ENCODE measurements at places on chromosomes 12 and 14. TPM values are rescaled to one million over a fixed set of nuclear protein-coding genes. Genes with fewer than 3 reads are reported as not detected.

Gene ART4
- total RNA-seq, result 29.5 TPM

Gene CLEC1A
- 24.4 TPM for total RNA-seq

Gene RNF212B
- not detected for total RNA-seq

Gene GLT8D2
- 2.6 TPM for total RNA-seq

Gene KLRK1
- total RNA-seq, result not detected

Gene SERPINA9
- total RNA-seq, result not detected

Gene INF2
- 31.0 TPM for total RNA-seq

Gene IL22
- not detected for total RNA-seq

Gene KRT71
- not detected for total RNA-seq

Gene AQP2
- total RNA-seq, result not detected

Gene CPNE6
- not detected for total RNA-seq

Gene OTOGL
- 1.8 TPM for total RNA-seq

Gene SMOC1
- total RNA-seq, result not detected

Gene HRK
- not detected for total RNA-seq

Gene GUCY2C
- total RNA-seq, result not detected

Gene DBX2
- not detected for total RNA-seq

Gene CISTR
- total RNA-seq, result not detected

Gene LDHB
- total RNA-seq, result 1,016 TPM

Gene NOS1
- total RNA-seq, result not detected

Gene NPFF
- not detected for total RNA-seq

Gene MANSC4
- 0.32 TPM for total RNA-seq

Gene HOXC5
- not detected for total RNA-seq

Gene SLCO1B3
- total RNA-seq, result not detected

Measured in epithelial cell of umbilical artery (primary cell).